ENCODE measurements at places on chromosomes 7 and 10.

DNA sequence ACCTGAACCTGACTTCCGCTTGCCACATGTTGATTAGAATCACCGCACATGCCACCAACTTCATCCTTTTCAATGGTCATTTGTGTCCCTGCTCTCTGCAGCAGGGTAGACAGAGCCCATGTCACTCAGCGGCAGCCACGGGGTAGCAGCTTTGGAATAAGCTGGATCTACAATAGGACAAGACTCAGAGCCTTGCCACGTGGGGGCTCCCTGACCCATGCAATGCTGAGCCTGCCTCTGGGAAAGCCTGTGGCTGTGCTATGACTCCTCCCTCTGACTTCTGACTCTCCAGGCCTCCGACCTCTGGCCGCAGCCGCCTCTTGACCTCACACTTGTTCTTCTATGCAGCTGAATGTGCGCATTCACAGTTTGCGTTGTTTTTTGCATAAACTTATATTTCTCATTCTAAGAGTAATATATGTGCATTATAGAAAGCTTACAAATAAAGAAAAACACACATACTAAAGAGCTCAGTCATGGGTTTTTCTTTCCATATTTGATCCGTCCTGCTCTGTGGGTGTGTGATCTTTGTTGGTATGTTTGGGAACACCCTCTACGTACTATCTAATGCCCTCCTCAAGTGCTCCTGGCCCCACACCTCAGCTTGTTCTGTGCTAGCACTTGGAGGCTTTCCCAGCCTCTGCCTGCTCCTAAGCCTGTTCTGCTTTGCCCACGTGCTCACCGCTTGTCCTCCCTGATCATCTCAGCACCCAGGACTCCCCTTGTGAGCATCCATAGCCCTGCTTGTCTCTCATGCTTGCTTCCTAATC lies 198.0 kb upstream of the MKI67 start:
- no peaks in the 10 kb centered on the region for H3K4me1 ChIP-seq
- no peak overlapping the region for H3K27ac ChIP-seq
- no peak overlapping the region for H3K4me3 ChIP-seq
- peaks cover 2% of the 10 kb centered on the region for H3K27me3 ChIP-seq
- no peak for DNase-seq

DNA sequence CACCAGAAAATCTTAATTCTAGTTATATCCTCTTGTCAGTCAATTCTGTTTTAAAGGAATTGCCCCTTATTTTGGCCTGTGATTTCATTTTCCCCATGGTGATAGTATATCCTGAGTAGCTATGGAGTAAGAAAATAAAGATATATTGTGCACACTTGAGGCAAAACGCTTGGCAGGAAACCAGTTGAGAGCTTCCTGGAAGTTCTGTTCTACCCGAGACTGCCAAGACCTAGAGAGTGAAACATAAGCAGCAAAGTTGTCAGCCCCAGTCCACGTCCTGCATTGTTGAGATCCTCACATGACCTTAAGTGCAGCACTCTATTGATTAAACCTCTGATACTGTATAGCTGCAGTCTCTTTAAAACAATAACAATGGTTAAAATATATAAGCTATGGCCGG lies 235.2 kb downstream of the CDC14C start:
- no peak for DNase-seq
- no peaks in the 10 kb centered on the region for H3K4me1 ChIP-seq
- no peaks in the 10 kb centered on the region for H3K27me3 ChIP-seq

GRCh38 chr10:123704812-123705211 lies 38.7 kb downstream of the GPR26 start:
- peaks cover 2% of the 10 kb centered on the region for H3K27me3 ChIP-seq
- no peaks in the 10 kb centered on the region for H3K36me3 ChIP-seq
- H3K4me1 ChIP-seq = no peaks in the 10 kb centered on the region
- DNase-seq = no peak
- no peak overlapping the region for H3K27ac ChIP-seq
- no peak overlapping the region for H3K4me3 ChIP-seq

- DNase-seq = no peak
- H3K27ac ChIP-seq = no peak overlapping the region
- H3K36me3 ChIP-seq = no peaks in the 10 kb centered on the region
- H3K27me3 ChIP-seq = no peaks in the 10 kb centered on the region
Measured at GRCh38 chr10:131676800-131677421, 223.9 kb upstream of the PPP2R2D start.

DNA sequence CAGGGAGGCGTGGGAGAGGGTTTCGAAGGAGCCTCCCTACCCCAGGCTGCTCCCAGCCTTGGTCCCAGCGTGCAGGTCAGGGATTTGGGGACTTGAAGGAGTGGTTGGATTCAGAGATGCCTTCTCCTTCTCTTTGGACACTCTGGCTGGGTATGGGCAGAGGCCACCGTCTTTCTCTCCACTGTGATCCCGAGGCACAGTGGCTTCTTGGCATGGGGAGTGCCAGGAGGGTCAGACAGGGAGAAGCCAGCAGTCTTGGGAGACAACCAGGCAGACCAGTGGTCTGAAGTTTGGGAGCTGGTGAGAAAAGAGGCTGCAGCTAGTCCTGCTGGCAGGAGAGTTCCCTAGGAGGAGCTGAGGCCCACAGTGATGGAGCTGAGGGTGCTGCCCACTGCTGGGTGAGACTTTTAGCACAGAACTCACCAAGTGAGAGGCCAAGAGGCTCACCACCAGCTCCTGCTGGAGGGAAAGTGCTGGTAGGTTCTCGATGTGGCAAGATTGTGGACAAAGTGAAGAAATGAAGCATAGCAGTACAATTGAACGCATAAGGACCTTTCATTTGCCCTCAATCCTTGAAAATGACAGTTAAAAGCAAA lies 35.2 kb upstream of the WDFY4 start:
- no peak for DNase-seq
- no peak overlapping the region for H3K27ac ChIP-seq
- no peak overlapping the region for H3K4me3 ChIP-seq
- peaks cover 3% of the 10 kb centered on the region for H3K4me1 ChIP-seq
- H3K36me3 ChIP-seq = no peaks in the 10 kb centered on the region
- peaks cover 30% of the 10 kb centered on the region for H3K27me3 ChIP-seq

GRCh38 chr10:28091913-28092312 lies 93.0 kb upstream of the ODAD2 start:
- H3K4me1 ChIP-seq = peaks cover 3% of the 10 kb centered on the region
- DNase-seq = no peak
- no peak overlapping the region for H3K4me3 ChIP-seq
- H3K27me3 ChIP-seq = no peaks in the 10 kb centered on the region
- H3K36me3 ChIP-seq = peaks cover 3% of the 10 kb centered on the region
- H3K27ac ChIP-seq = no peak overlapping the region

- H3K27me3 ChIP-seq = peaks cover 16% of the 10 kb centered on the region
- H3K27ac ChIP-seq = no peak overlapping the region
- no peaks in the 10 kb centered on the region for H3K4me1 ChIP-seq
- no peak for DNase-seq
Measured at GRCh38 chr7:24245362-24245761, 38.6 kb upstream of the NPY start.

DNA sequence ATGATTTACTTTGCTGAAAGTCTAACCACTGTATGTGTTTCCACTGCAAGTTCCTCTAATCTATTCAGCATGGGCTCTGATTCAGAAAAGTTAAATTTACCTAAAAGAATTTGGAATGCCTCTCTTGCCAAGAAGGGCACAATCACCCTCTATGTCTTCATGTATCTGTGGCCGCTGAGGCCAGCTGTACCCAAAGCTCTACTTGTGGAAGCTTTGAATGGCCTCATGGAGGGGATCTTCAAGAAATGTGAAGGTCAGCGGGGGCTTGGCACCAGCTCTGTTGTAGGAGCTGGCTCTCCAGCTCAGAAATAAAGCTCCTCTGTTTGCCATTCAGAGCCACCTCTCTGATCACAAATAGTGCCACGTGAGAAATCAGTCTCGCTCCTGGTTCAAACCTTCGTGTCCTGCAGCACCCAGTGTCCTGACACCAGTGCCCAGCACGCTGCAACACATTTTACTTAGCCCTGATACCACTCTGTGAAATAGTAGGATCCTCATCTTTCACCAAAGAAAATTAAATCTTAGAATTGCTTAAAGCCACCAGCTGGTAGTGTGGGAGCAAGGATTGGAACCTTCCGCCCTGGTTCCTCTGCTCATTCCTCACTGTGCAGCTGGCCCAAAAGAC lies 61.1 kb downstream of the PKD1L1 start:
- no peak overlapping the region for H3K27ac ChIP-seq
- no peaks in the 10 kb centered on the region for H3K36me3 ChIP-seq
- H3K4me1 ChIP-seq = no peaks in the 10 kb centered on the region

- H3K36me3 ChIP-seq = no peaks in the 10 kb centered on the region
- H3K4me3 ChIP-seq = no peak overlapping the region
- H3K4me1 ChIP-seq = no peaks in the 10 kb centered on the region
Measured at GRCh38 chr10:5611899-5612680, 54.3 kb downstream of the ASB13 start.

GRCh38 chr10:124517461-124517860 lies 55.8 kb downstream of the LHPP start:
- no peaks in the 10 kb centered on the region for H3K27me3 ChIP-seq
- H3K4me3 ChIP-seq = no peak overlapping the region
- no peaks in the 10 kb centered on the region for H3K4me1 ChIP-seq
- no peaks in the 10 kb centered on the region for H3K36me3 ChIP-seq
- DNase-seq = no peak

GRCh38 chr7:66939325-66939724 lies 18.3 kb downstream of the TMEM248 start:
- H3K4me1 ChIP-seq = peaks cover 19% of the 10 kb centered on the region
- H3K4me3 ChIP-seq = no peak overlapping the region
- H3K36me3 ChIP-seq = peaks cover 59% of the 10 kb centered on the region
- no peak overlapping the region for H3K27ac ChIP-seq

- no peak overlapping the region for H3K4me3 ChIP-seq
- H3K36me3 ChIP-seq = no peaks in the 10 kb centered on the region
- no peak for DNase-seq
- no peaks in the 10 kb centered on the region for H3K4me1 ChIP-seq
Measured at GRCh38 chr7:120732256-120732655, 125.7 kb downstream of the TSPAN12 start.

GRCh38 chr10:100996678-100997359 lies 2.8 kb upstream of the LZTS2 start:
- peak overlapping the region; percentile 89 for H3K27ac ChIP-seq
- peaks cover 3% of the 10 kb centered on the region for H3K27me3 ChIP-seq
- peak; percentile 45 for DNase-seq
- H3K36me3 ChIP-seq = peaks cover 31% of the 10 kb centered on the region

DNA sequence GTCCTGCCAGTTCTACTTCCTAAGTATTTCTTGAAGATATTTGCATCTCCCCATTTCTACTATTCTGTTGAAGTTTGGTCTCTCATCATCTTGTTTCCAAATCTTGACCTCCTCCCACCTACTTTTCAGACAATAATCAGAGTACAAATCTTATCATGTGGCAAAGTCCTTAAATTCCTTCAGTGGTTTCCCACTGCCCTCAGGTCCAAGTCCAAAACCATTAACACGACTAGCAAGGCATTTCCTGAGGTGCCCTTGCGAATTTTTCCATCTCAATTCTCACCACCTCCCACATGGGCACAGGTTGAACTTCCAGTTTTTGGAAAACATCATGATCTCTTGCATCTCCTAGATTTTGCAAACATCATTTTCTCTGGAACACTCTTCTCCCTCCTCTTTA lies 97.2 kb upstream of the CDK1 start:
- no peak for DNase-seq
- no peak overlapping the region for H3K4me3 ChIP-seq
- H3K27ac ChIP-seq = no peak overlapping the region
- no peaks in the 10 kb centered on the region for H3K4me1 ChIP-seq
- H3K36me3 ChIP-seq = no peaks in the 10 kb centered on the region

GRCh38 chr10:17710181-17710580 lies 41.8 kb upstream of the TMEM236 start:
- H3K27me3 ChIP-seq = no peaks in the 10 kb centered on the region
- H3K4me3 ChIP-seq = no peak overlapping the region
- no peak for DNase-seq
- H3K4me1 ChIP-seq = no peaks in the 10 kb centered on the region

DNA sequence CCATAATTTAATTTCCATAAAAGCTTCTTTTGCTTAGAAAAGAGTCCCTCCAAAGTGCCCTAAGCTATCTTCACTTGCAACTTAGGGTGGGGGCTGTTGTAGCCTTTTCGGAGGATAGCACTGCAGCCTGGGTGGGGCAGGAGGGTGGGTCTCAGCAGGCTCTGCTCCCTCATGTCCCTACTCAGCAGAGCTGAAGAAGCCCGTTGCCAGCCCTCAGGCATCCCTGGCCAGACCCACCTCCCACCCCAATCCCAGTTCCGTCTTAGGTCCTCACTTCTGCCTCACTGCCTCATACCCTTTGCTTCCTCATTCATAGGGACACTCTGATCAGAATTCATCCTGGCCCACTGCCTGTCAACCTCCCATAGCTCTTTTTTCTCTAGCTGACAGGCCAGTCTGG lies 99.8 kb upstream of the ZMIZ1 start:
- H3K36me3 ChIP-seq = no peaks in the 10 kb centered on the region
- H3K27me3 ChIP-seq = no peaks in the 10 kb centered on the region
- H3K4me1 ChIP-seq = peaks cover 5% of the 10 kb centered on the region
- no peak for DNase-seq

DNA sequence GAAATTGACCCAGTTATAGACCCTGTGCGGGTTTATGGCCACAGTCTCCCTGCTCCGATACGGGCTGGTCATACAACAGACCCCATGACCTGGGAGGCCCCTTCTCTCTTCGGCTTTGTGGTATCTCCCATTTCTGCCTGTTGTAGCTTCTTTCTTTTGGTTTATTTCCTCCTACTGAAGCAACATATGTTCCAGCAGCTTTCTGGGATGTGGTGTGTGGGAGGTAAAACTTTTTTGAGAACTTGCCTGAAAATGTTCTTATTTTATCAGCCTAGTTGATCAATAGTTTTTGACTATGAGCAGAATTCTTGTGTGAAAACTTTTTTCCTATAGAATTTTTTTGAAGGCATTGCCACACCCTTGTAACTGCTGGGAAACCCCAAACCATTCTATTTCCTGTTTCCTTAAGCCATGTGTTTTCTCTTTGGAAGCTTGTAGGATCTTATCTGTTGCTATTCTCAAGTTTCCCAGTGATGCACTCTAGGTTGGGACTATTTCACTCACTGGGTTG lies 80.0 kb downstream of the DAGLB start:
- no peaks in the 10 kb centered on the region for H3K27me3 ChIP-seq
- H3K27ac ChIP-seq = no peak overlapping the region
- no peaks in the 10 kb centered on the region for H3K36me3 ChIP-seq
- H3K4me1 ChIP-seq = peaks cover 7% of the 10 kb centered on the region
- DNase-seq = no peak

DNA sequence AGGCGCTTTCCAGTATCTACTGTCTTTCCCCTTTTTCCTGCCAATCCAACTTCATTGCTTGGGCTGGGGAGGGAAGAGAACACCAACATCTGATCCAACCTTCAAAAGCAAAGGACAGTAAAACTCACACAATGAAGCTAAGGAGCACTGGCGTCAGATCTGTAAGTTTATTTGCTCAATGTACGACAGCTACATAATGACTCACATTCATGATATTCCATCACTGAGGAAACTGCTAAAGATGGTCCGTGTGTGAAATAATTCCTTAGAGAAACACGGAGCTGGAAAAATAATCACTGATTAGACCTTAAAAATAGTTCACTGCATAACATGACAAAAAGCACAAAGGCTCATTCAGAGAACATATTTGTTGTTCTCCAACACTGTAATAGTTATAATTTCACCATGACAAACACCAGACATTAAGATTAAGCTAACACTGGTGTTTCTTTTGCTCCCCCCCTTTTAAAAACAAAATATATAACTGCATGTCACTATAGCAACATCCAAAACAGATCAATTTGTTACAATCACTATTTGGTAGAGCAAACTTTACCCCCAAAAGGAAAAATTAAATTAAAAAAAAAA lies 24.3 kb downstream of the HSPB1 start:
- DNase-seq = no peak
- H3K36me3 ChIP-seq = peaks cover 77% of the 10 kb centered on the region
- H3K27me3 ChIP-seq = no peaks in the 10 kb centered on the region
- H3K4me3 ChIP-seq = no peak overlapping the region
